ENCODE measurements at places on chromosomes 11 and 22.

DNA sequence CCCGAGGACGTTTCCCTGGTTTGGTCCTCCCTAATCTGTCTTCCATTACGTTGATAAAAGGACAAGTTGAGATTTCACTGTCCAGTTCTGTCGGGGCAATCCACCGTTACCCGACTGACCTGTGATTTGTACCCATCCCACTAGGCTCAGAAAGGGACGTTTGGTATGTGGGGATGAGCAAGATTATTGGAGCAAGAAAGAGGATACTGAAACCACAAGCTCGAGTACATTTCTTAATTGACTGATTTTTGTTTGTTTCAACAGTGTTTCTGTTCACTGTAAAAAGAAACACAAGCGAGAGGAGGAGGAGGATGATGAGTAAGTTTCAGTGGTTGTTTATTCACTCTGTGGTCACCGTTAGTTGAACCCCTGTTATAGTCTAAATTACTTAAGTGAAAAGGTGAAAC lies 969 bp downstream of the CCDC117 start:
- no peak for DNase-seq

- no peak for DNase-seq
Measured at GRCh38 chr11:64095273-64095817, 59.6 kb downstream of the FLRT1 start.

GRCh38 chr11:68138237-68138636 lies 17.0 kb upstream of the CHKA start:
- no peak for DNase-seq

DNA sequence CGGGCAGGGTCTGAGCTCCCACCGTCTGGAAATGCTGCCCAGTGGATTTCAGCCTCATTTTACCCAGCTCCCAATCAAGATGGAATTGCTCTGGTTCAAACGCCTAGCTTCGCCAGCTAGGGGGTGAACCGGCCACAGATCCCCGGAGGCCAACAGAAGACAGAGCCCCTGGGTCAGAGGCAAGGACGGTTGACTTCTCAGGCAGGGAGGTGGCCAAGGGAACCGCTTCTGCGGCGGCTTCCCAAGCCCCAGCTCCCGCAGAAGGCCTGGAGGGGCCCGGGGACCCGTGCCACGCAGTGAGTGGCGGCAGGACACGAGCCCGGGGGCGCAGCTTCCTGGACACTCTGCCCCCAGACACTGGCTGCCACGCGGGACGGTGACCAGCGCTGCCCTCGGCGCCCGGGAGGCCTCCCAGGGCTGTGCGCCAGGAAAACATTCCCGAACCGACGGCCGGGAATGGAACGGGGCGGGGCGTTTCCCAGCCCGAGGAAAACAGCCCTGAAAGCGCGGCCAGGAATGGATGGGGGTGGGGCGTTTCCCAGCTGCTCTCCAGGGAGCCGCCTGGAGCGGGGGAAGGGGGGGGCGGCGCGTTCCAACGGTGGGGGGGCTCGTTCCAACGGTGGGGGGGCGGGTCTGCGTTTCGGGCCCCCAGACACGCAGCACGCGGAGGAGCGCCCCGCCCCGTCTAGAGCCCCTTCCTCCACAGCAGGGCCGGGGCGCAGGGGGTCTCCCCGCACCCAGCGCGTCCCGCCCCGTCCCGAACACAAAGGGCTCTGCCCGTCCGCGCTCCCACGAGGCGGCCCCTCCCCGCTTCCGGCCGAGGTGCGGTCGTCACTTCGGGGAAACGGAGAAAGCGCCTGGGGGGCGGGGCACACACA lies 13.5 kb upstream of the B4GALNT4 start:
- peak; percentile 27 for DNase-seq

GRCh38 chr11:111440416-111441205 lies 61.5 kb upstream of the POU2AF1 start:
- no peak for DNase-seq

GRCh38 chr11:73028611-73029010 lies 113.5 kb downstream of the FCHSD2 start:
- DNase-seq, result no peak

DNA sequence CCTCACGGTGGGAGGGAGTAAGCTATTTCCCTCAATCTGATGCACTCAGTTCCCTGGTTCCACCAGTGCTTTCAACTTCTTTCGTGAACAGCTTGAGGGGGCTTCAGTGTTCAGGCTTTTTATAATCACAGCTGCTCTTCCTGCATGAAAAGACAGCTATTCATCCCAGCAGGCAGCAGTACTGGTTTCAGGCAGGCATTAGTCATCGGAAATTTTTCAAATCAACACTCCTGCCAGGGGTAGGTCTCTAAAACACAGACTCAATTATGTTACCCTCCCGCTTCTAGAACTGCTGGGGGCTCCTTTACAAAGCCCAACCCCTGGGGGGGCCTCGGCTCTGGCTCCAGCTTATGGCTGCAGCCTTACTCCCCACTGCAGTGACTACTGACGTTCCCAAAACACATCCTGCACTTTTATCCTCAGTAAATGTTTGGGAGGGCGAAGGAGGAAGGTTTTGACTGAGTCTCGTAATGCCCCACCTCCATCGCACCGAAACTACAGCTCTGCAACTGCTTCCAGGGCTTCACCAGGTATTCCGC lies 5.8 kb downstream of the POLDIP3 start:
- DNase-seq, result no peak

DNA sequence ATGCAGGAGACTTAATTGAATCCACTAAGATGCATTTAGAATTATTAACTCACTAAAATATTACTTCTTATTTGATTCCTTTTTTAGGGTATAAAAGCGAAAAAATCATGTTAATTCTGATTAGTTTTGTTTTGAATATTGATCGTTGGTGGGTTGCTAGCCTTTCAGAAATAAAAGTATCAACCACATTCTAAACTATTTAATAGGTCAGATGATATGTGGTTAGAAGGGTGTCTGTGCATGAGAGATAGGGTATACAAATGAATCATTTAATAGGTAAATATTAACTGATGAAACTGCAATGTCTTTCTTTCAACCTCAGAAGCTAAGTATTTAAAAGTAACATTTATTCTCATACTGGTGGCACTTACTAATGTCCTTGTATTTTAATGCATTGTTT lies 515.1 kb downstream of the CNTN5 start:
- DNase-seq, result no peak

DNA sequence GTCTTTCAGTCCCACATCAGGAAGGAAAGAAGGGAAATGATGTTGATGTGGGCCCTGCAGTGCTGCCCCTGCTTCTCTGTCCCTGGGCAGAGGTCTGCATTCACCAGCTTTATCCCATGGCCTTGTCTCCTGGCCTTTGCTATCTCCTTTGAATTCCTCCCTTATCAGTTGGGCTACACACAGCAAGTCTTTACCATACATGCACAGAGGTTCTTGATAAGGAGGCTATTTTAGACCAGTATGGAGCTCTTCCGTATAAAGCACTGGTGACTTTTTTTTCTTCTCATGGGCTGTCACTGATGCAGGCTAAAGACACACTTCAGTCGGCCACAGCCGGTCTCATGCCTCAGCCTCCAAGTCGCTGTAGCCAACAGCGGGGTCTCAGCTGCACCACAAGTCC lies 20.2 kb downstream of the MYO18B start:
- no peak for DNase-seq

- DNase-seq, result no peak
Measured at GRCh38 chr11:2593393-2593950, 106.3 kb downstream of the KCNQ1OT1 start.

DNA sequence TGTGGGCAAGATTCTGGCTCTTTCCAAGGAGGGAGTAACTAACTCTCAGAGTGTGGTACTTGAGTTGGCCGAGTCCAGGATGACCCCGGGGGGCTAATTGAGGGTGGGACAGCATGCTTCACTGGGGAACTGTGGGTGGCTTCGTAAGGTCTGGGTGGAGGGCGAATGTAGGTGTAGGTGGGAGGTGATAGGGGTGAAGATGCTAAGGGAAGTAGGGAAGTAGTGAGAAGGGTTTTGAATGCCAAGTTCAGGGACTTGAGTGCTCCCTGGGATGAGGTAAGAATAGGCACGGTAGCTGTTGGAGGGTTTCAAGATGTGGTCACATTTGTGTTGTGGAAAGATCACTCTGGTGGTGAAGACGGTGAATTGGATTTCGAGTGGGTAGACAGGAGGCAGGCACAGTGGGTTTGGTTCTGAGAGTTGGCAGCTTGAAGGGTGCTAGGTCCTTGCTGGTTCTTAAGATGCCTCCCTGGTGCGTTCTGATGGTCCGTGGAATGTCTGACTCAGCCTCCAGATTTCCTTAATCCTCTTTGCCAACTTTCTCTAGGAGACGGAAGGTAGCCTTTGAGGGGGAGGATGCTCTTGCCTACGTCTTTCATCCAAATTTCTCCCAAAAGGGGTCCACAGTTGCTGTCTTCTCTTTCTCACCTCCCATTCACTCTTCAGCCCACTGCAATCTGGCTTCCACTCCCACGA lies 2.5 kb upstream of the DNAL4 start:
- DNase-seq, result no peak

DNA sequence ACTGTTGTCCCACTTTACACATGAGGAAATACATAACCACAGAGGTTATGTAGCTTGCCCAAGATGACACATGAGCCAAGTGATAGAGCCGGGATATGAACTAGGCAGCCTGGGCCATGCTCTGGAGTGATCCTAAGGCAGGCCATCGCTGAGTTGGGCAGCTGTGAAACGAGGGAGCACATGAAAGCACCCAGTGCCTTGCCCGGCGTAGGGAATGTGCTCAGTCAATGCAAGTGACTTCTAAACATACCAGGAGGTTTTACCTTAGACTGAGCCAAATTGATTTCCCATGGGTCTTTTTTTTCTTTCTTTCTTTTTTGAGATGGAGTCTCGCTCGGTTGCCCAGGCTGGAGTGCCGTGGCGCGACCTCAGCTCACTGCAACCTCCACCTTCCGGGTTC lies 10.5 kb downstream of the GRIK4 start:
- no peak for DNase-seq

GRCh38 chr22:38868886-38869381 lies 3.1 kb downstream of the CBX6 start:
- DNase-seq, result no peak

DNA sequence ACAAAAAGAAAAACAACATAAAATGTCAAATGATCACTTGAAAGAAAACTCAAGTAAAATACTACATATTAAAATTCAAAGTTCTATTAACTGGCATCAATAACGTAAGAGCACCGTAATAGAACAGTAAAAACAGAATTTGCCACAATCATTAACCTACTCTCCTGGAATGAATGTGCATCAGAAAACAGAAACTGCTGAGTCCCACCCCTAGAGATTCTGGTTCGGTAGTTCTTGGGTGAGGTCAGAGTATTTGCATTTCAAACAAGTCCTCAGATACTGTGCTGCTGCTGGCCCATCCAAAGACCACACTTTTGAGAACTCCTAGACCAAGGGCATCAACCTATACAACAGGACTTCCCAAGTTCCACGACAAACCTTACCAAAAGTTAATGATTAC lies 23.5 kb downstream of the PITPNB start:
- no peak for DNase-seq

- DNase-seq, result peak; percentile 25
Measured at GRCh38 chr11:102347462-102348370, 702 bp downstream of the BIRC2 start.

- DNase-seq, result no peak
Measured at GRCh38 chr11:59193587-59194130, 19.1 kb downstream of the MPEG1 start.

DNA sequence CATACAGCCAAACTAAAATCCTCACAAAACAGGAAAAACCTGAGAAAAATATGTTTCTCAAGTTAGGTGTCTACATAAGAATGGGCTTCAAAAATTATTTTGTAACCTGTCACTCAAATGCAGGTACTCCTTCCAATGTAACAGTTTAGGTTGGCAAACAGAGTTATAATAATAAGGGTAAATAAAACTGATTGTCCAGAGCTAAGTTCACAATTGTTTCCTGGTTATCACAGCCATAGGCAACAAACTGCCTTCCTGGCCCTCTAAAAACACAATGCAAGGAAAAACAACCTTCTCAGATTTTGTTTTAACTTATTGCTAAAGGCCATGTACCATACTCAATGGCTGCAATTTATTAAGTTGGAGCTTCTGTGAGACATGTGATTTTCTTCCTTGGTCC lies 36.4 kb downstream of the SNX19 start:
- no peak for DNase-seq

DNA sequence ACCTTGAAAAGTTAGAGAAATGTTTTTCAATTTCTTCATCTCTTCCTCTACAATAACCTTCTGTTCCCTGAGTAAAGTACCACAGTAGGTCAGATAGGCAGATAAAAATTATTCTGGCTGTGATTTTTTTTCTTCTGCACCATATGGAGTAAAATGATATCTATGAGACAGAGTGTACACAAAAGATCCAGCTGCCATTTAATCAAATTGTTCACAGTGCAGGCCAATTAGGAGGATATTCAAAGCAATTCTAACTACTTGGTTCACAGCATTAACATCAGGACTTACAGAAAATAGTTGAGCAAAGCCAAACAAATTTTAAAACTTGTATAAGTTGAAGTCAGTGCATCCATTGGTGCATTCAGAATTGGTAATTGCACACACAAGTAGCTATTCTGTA lies 147.9 kb upstream of the LUZP2 start:
- DNase-seq, result no peak

GRCh38 chr11:64762277-64762673 lies 2.5 kb upstream of the PYGM start:
- no peak for DNase-seq

DNA sequence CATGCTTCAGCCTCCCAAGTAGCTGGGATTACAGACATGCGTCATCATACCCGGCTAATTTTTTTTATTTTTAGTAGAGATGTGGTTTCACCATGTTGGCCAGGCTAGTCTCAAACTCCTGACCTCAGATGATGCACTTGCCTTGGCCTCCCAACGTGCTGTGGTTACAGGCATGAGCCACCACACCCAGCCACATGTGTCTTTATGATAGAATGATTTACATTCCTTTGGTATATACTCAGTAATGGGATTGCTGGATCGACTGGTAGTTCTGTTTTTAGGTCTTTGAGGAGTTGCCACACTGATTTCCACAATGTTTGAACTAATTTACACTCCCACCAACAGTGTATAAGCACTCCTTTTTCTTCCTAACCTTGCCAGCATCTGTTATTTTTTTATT lies 276.2 kb downstream of the METTL15 start:
- no peak for DNase-seq

GRCh38 chr11:125494974-125495725 lies 915 bp downstream of the FEZ1 start:
- DNase-seq, result no peak

- no peak for DNase-seq
Measured at GRCh38 chr11:133175103-133175502, 357.2 kb downstream of the OPCML start.

GRCh38 chr11:121367001-121367843 lies 74.7 kb downstream of the SC5D start:
- DNase-seq, result no peak

DNA sequence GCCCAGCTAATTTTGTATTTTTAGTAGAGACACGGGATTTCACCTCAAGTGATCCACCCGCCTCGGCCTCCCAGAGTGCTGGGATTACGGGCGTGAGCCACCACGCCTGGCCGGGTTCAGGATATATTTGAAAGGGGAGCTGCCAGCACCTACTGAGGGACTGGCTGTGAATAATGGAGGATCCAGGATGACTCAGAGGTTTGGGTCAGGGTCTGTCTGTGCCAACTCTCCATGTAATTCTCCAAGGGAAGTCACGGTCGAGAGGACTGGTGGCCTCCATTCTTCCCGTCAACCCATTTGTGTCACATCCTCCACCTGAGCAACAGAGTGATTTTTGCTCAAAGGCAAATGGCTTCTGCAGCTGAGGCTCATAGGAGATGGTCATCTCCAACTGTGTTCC lies 3.6 kb upstream of the ARRB1 start:
- no peak for DNase-seq

GRCh38 chr11:86984701-86985100 lies 29.5 kb upstream of the FZD4 start:
- DNase-seq, result no peak

- DNase-seq, result no peak
Measured at GRCh38 chr11:116981266-116981885, 116.9 kb downstream of the SIK3 start.

- DNase-seq, result no peak
Measured at GRCh38 chr11:65897020-65897471, 3.1 kb downstream of the FOSL1 start.

Data from NCI-H2029 treated with DMSO at 0.1 percent for 48 hours (cell line).